ENCODE measurements at places on chromosomes 5 and 9.
A peak's percentile ranks its signal among the peaks of the same experiment; 100 is the strongest.

DNA sequence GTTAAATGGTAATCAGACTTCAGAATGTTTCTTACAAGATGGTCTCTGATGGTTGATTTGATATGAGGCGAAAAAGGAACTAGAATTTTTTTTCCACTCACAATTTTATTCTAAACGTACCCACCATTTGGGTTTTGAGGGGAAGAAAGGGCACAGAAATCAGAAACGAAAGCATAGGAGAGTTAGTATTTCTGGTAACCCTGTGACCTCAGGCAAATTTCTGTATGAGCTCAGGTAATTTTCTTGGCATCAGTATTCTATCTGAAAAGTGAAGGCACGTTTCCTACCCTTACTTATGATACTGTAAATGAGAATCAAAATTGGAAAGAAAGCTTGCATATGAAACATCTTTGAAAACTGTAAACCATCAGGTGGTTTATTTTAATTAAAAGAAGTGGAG is 26.5 kb downstream of the TMEFF1 start:
- no peak for DNase-seq

GRCh38 chr9:95810814-95811213 is 64.7 kb upstream of the ERCC6L2 start:
- no peak for DNase-seq

DNA sequence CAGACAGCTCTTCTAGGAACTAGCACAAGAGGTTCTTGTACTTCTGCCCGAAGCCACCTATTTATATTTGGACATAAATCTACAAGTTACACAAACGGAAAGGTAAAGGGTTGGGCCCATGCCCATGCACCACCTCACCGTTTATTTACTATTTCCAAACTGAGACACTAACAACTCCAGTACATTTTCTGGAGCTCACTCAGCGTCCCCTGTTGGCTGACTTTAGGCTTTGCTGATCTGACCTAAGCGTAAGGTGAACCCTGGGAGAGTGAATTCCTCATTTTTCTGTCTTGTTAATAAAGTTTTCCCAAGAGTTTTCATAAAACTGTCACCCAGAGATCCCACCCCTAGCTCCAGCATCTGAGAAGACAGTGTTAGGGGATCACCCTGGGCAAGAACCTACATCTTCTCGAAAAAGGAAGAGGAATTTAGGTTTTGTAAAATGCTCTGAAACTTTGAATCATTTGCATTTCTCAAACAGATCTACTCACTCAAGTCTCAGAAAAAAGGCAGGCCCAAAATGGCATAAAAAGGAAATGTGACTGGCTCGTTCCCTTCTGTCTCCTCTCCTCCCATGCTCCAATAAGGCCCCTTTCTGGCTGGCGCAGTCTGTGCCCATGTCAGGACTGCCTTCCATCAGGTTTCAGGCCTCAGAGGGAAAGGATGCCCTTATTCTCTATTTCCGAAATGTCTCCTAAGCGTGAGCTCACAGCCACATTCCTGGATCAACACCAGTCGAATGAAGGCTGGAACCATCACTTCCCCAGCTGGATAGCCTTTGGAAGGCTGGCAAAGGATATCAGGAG is 201.3 kb downstream of the FANCC start:
- DNase-seq, result peak; percentile 24

DNA sequence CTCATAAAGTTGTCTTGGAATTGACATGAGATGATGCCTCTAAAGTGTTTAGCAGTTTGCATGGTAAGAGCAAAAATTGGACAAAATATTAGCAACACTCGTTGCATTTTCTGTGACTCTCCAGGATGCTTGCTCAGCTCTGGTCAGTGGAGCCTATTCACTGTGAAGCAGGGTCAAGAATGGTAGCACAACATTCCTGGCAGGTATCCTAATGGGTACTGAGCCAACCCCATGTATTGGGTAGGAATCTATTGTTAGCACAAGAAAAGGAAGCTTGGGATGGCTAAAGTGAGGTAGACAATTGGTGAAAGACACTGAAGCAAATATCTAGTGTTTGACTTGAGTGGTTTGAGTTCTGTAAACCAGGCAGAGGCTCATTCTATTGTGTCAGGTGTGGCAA is 10.4 kb upstream of the ACTBL2 start:
- DNase-seq, result no peak
